Naive thymus-derived CD4-positive, alpha-beta T cell (primary cell): ENCODE measurements at places on chromosomes 16 and 17. TPM values are rescaled to one million over a fixed set of nuclear protein-coding genes. Genes with fewer than 3 reads are reported as not detected.
A peak's percentile ranks its signal among the peaks of the same experiment; 100 is the strongest.

DNA sequence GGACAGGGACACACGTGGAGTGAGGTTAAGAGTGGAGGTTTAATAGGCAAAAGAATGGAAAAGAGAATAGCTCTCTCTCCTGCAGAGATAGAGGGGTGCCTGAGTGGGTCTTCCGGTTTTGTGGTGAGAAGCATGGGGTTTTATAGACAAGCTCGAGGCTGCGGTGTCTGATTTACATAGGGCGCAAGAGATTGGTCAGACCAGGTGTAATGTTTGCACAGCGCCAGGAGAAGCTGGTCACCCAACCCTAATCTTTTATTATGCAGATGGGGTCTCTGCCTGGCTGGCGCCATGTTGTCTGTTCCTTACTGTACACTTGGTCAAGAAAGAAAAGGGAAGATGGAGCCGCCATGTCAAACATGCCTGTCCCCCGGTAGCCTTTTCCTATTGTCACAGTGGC lies 44.5 kb upstream of the MLYCD start:
- DNase-seq = no peak

DNA sequence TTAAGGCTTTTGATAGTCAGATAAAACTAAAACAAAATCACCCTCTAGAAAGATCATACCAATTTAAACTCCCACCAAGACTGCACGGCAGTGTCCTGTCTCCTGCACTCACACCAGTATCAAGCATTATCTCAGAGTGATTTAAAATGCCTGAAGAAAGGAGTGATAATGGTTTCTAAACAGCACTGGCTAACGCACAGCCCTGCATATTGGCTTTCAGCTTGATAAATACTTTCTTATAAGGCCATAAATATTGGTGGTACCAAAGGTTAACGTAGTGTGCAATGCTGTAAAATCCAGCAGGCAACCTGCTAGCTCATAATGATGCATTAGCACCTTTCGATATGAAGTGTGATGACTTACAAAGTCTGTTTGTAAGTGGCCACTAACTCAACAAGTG lies 214.3 kb downstream of the RBFOX1 start:
- no peak for DNase-seq

RNF43 gene
- total RNA-seq = 2.0 TPM

MT4 gene
- not detected for total RNA-seq

- no peak for DNase-seq
Observed at GRCh38 chr16:48511071-48511540, 98.9 kb downstream of the N4BP1 start.

- DNase-seq = no peak
Observed at GRCh38 chr16:2036200-2036966, 9.7 kb downstream of the NHERF2 start.

MYCBPAP gene
- total RNA-seq = 8.6 TPM

GRCh38 chr17:80760511-80760911 lies 215.9 kb downstream of the RPTOR start:
- DNase-seq = peak; percentile 15

CCL11 gene
- not detected for total RNA-seq

DNA sequence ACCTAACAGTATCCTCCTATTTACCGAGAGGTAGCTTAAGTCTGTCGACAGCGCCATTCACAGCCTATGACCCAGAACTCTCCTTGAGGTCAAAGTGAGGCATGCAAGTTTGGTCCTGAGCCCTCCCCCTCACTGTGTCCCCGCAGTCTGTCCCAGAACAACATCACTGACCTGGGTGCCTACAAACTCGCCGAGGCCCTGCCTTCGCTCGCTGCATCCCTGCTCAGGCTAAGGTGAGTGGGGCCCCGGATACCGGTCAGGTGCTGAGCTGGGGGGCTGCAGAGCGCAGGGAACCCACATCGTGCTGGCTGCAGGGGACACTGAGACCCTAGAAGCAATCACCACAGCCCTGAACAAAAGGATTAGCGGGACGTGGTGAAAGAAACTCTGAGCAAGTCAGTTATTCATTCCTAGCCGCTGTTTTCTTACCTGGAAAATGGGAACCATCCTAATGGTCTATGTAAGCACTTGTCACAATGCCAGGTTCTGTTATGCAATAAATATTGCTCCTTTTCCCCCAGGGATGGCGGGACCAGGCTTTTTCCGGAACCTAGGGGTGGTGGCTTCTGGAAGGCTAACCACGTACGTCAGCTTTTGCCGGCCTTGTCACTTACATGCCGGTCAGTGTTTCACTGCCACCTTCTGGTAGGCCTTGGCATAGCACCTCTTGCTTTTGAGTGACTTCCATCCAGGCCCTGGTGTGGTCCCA lies 23.8 kb downstream of the DEXI start:
- DNase-seq = peak; percentile 53

SCGB1C2 gene
- total RNA-seq = not detected

DHX58 gene
- total RNA-seq = 53.5 TPM

DNA sequence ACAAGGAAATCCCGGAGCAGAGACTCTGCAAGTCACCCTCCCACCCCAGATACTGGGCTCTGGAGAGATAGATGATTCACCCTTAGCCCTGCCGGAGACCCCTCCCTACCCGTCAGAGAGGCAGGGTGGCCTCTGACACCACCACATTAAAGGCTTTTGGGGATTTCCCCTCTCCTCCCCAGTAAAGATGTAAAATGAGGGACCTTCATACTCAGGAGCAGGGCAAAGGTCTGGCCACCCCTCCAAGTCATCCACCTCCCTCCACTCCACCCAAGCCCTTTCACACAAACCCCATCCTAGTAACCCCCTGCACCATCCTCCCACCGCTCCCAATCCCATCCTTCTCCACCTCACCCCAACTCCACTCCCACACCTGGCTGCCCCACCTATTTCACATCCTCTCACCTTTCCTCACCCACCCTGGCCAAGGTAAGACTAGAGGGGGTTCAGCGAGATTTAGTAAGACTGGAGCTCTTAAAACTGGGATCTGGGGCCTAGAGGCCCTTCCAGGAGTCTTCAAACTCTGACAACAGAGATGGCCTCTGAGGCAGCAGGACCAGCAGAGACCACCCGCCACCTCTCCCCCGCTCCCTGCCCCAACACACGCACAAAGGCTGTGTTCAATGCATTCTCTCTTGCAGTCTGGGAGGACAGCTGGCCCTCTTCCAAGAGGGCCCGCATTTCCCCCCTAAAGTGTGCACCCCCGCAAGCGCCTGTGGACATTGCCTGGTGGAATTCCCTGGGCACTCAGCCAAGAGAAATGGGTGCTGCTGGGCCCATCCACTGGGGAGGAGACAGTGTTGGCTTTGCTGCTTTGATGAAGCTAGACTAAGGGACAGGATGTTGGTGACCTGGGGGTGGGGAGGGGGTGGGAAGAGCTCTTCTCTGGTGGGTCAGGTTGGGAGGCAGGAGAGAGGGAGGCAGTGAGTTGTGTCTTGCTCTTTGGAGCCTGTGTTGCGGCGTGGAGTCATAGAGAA lies 1.1 kb downstream of the ABAT start:
- no peak for DNase-seq

DNA sequence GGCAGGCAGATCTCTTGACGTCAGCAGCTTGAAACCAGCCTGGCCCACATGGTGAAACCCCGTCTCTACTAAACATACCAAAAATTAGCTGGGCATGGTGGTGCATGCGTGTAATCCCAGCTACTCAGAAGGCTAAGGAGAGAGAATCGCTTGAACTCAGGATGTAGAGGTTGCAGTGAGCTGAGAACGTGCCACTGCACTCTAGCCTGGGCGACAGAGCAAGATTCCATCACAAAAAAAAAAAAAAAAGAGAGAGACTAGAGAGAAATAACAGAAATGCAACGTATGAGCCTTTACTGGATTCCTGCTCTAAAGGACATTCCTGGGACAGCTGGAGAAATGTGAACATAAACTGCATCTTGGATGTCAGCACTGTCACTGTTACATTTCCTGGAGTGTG lies 10.8 kb downstream of the IFT140 start:
- DNase-seq = no peak

BRIP1 gene
- 17.6 and 19.9 TPM in 2 replicates for total RNA-seq

- DNase-seq = no peak
Observed at GRCh38 chr17:18300725-18301480, 13.9 kb downstream of the TOP3A start.

- no peak for DNase-seq
Observed at GRCh38 chr16:774086-775001, 13.8 kb downstream of the MSLN start.

CDK5R1 gene
- total RNA-seq = 5.1 TPM

DNA sequence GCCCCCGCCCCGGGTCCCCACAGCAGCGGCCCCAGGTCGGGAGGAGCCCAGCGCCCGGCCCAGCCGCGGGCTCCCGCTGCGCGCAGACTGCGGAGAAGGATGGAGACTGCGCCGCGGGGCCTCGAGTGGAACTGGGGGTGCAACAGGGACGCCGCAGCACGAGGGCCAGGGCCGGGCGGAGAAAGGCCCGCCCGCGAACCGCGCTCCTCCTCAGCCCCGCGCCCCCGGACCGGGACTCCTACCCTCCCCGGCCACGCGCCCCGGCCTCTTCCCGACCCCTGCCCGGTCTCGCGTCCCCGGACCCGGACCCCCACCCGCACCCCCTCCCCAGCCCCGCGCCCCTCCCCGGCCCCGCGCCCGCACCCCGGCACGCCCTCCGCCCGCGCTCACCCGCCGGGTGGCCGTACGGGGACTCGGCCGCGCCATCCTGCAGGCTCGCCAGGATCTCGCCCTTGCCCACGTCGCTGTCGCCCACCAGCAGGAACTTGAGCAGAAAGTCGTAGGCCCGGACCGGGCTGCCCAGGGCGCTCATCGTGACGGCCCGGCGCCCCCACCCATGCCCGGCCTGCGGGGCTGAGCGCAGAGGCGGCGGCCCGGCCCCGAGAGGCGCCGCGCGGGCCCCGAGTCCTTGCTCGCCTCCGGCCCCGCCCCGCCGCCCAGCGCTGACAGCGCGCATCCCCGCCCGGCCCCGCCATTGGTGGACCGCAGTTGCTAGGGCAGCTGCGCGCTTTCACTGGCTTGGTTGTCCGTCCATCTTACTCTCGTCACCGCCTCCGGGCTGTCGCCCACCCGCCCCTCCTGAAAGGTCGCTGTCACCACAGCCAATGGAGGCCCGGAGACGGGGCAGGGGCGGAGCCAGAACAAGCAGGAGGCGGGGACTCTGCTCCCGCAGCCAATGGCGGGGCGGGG lies at the start of gene RAB40B:
Gene RAB40B, minus strand, starts transcription at position 634 of the 909 bp plus-strand sequence. Its CDS starts 102 bp downstream, at position 532.
- peak; percentile 94 for DNase-seq

DNA sequence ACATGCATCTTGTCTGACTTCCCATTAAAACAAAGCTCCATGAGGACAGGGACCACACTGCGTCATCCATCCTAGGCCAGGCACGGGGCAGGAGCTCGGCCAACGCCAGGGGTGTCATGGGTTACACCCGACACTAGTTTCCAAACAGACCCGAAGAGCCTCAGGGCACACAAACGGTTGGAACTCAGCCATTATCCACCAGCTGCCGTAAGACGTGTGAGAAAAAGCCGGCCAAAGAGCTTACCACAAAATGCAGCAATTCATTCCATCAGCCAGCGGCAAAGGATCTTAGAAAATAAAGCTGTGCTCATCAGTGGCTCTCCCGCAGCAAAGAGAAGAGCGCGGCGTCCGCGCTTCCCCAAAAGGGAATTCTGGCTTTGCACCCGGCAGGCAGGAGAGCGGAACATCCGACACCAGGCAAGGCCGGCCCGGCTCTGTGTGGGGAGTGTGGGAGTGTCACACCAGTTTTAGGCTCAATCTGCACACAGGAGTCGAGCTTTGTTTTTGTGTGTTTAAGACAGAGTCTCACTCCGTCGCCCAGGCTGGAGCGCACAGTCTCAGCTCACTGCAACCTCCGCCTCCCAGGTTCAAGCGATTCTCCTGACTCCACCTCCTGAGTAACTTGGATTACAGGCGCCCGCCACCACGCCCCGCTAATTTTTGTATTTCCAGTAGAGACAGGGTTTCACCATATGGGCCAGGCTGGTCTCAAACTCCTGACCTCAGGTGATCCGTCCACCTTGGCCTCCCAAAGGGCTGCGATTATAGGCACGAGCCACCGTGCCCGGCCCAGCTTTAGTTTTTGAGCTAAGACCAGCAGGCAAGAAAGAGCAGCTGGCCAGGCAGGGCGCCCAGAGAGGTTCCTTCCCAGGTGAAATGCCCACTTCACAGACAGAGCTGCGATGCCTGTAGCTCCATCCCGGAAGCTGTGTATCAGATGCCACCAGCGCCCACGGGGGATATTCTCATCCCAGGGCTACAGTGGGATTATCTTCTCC lies 1.5 kb downstream of the SLC38A8 start:
- no peak for DNase-seq

RCVRN gene
- not detected in 2 replicates for total RNA-seq

DNA sequence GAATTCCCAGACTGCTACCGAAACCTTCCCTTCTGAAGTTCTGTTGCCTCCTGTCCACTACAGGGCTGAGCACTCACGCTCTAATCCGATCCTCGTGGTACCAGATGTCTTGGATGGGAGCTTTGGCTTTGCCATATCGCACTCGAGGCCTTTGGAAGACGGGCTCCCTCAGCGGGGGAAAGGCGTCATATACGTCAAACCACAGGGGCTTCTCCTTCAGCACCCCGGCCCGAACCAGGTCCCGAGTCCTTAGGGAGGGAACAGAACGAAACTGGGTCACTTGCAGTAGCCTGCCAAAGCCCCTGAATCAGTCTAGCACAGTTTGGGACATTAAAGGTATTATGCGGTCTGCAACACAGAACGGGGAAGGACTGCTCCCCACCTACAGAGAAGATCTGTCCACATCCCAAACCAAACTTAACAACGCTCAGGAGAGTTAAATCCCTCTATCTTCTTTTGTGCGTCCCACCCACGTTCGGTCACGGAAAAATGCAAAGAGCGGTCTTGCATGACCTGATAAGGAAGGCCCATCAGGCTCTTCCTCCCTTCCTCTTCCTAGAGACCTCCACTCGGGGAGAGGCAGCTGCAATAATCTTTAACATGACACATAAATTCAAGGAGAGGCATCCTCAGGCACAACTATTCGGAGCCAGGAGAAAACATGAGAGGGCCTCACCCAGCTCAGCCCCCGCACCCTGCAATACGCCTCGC lies 526 bp downstream of the MRPS23 start:
- no peak for DNase-seq

- no peak for DNase-seq
Observed at GRCh38 chr16:645852-646678, 3.1 kb upstream of the WDR90 start.

DNA sequence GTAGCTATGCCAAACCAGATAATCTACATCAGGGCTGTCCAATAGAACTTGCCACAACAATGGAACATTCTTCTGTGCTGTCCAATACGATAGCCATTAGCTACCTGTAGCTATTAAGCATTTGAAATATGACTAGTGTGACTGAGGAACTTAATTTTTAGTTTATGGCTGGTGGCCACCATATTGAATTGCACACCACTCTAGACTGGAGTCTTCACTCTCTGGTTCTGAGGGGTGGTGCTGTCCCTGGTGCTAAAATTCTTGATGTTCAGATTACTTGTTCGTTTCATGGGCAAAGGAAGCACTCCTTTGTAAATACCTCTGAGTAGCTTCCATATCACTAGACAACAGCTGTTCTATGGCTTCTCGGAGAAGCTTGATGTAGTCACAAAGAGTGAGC lies 296.6 kb downstream of the NPIPA8 start:
- DNase-seq = no peak

RASD1 gene
- 0.35 TPM for total RNA-seq

DNA sequence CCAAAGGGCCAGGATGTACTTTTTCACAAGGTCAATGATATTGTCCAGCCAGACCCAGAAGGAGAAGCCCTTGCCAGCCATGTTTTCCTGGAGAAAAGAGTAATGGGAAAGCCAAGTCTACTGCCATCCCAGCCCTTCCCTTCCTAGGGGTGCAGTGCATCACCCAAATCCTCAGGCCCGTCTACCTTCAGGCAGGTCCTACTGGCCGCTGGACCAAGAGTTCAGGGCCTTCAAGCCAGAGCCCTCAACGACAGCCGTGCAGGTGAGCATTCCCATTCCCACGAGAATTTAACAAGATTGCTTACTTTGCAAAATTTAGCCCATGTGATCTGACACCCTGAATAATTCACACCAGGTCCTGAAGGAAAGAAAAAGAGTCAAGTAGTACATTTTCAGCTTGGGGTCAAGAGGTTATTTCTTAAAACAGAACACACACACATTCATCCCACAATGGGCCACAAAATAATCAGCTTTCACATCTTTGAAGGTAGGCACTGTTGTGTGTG lies 35.0 kb downstream of the STAT5A start:
- DNase-seq = no peak
